ENCODE measurements at places on chromosomes 3 and 15.
A peak's percentile ranks its signal among the peaks of the same experiment; 100 is the strongest.

DNA sequence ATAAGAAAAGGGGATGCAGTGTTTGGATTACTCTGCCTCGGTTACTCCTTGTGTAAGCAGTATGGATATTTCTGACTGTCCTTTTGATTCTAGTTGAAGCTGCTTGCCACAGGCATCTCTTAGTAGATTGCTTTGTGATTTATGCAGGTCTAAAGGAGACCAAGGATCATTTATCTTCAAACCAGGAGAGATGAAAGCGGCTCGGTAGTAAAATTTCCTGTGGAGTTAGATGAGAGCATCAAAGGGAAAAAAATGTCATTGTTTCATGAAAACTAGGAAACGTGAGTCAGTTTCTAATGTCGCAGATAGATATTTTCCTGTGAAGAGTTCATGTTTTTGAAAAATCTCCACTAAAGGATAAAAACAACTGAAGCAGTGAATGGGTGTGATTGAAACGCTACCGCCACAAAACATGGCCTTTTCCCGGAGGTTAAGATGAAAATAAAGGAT lies 254.0 kb upstream of the TBL1XR1 start:
- DNase-seq, result no peak

DNA sequence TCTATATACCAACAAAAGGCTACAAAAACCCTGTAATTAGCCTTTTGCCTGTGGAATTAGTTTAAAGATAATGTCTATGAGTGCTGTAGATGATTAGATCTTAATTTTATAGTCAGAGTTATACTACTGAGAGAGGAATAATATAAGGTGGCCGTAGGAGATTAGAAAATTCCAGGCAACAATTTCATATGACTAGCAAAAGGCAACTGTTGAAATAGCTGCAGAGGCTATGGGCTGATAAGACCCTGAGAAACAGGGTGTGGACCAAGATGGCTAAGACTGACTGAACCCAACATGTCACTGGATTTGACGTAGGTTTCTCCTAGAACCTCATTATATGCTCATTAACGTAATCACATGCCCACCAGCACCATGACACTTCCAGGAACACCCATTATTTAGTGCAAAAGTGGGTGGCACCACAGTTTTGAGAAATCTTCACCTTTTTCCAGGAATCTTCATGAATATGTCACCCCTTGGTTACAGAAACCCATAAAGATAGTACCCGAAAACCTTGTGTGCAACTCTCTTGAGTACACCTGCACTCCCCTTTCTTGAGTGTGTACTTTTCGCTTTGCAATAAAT lies 29.1 kb upstream of the SCG3 start:
- DNase-seq, result no peak

DNA sequence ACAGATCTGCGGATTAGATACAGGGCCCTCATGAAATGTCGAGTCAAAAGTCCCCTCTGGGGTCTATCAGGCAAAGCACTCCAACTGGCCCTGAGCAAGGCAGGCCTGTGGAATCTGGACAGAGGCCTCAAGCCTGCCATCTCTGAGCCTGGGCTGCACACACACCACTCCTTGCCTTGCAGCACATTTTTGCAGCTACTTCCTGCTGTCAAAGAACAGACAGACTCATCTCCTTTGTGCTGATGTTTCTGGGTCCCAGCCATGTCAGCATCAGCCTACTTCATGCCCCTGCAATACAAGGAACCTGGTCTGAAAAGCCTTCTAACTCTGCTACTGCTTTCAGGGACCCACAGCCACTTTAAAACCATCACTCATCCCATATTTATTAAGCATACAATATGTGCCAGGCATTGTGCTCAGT lies 60.6 kb upstream of the IL12A start:
- no peak for DNase-seq

DNA sequence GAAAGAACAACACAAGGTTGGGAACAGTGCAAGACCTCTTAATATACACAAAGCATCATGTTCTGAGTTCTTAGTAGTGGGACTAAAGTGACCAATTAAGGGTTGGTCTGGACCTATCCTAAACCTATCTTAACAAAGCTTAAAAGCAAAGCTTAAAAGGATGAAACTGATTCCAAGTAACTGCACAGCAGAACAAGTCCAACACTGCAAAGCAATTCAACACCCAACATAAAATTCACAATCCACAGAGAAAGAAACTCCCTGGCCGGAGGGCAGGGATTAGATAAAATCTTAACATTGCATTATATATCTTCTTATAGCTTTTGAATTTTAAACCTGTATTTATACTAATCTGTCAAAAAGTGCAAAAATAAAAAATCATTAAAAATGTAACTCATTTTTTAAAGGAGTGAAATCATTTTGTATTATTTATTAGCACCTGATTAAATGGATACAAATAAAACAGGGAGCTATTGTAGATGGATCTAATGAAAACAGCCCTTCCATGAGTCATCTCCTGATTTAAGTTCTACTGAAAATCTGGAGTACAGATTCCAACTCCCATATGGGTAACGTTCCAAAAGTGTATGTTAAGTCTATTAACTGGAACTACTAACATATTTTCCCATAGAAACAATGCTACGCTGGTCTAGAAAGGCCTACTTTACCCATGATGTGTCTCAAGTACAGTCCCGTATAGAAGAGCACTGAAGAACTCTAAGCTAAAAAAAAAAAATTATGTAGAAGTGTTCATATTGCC lies 34.9 kb downstream of the PIK3R4 start:
- DNase-seq, result no peak

DNA sequence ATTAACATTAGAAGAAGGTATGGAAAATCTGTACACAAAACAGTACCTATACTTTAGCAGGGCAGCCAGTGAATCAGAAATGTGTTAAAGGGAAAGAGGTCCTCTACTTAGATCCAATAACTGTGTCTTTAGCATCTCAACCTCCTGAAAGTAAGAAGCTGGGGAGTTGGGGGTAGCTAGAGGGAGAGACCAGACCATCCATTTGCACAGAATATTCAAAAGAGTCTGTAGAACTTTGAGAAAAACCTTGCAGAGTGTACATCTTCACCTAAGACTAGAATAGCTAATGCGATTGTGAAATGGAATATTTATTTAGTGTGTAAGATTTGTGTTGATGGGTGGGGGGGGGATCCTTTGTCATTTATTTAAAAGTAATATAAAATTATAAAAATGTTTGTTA lies 124.8 kb downstream of the RBPMS2 start:
- no peak for DNase-seq

GRCh38 chr3:37183976-37184375 lies 9.6 kb upstream of the LRRFIP2 start:
- no peak for DNase-seq

- no peak for DNase-seq
Observed at GRCh38 chr15:96366526-96366877, 36.0 kb downstream of the NR2F2 start.

DNA sequence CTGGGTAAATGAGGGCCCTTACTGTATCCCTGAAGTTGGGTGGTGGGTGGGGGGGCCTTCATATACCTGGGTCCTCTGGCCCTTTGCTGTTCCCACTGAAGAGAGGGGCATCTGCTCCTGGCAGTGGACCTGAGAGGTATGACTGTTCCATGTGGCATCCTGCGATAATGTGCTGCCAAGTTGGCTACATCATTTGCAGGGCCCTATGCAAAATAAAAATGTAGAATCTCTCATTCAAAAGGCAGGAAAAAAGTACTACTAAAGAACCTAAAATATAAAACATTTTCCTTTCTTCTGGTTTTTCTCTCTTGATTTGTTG lies 49.2 kb upstream of the RYK start:
- no peak for DNase-seq

DNA sequence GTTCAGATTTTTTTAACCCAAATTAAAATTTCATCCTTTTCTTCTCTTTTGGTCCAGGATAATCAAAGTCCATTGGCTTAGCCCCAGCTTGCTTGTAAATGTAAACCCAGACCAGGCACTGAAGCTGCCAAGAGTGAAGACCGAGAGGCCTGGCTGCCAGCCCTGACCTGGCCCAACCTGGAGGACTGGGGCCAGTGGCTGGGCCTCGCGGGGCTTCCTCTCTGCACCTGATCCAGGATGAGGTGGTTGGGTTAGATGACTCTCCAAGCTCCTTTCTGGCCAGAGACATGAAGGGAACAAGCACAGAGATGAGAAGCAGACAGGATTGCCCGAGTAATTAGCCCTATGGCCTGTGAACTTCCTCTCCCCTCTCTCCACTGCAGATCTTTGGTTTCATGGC lies 50.6 kb downstream of the CMTM6 start:
- DNase-seq, result no peak

- no peak for DNase-seq
Observed at GRCh38 chr15:78933823-78934654, 10.8 kb downstream of the CTSH start.

DNA sequence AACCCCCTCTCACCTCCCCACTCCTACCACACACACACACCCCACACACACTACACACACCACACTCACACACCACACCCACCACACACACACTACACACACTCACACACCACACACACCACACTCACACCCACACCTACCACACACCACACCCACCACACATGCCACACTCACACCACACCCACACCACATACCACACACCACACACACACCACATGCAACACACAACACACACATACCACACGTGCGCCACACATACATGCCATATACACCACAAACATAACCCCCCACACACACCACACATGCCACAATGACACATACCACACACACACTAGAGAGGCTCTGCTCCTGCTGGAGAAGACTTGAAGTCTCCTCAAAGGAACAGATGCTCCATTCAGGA lies 5.9 kb upstream of the ITPKA start:
- no peak for DNase-seq

- DNase-seq, result no peak
Observed at GRCh38 chr3:55968331-55968730, 481.2 kb upstream of the WNT5A start.

GRCh38 chr15:25670025-25670554 lies 193.0 kb downstream of the ATP10A start:
- DNase-seq, result no peak

GRCh38 chr15:35170207-35170606 lies 85.1 kb upstream of the NANOGP8 start:
- DNase-seq, result no peak

DNA sequence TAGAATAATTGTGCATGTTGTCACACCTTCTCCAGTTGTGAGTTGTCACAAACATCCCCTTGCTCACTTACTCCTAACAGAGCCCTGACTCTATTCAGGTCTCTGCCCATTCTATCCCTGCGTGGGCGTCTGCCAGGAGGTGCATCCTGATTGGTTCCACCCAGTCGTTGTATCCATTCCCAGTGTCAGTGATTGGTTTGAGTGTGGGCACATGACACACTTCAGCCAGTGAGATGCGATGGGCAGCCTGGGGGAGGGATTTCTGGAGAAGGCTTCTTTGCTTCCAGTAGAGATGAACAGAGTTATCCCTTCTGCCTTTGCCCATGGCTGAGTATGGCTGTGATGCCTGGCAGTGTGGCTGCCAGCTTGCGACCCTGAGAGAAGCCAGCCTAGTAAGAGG lies 18.7 kb downstream of the PXYLP1 start:
- DNase-seq, result no peak

GRCh38 chr3:22216601-22217000 lies 465.6 kb upstream of the ZNF385D start:
- no peak for DNase-seq

DNA sequence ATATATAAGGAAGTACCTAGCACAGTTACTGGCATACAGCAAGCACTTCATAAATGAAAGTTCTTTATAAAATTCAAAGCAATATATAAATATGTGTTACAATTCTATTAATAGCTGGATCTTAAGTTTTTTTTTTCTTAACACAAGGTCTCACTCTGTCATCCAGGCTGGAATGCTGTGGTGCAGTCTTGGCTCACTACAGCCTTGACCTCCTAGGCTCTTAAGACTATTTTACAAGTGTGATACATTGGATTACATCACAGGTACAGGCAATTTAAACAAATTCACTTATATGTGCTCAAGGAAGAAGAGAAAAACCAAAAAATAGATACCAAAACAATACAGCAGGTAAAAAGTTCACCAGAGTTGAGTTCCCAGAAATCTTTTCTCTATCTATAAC lies 60.6 kb downstream of the ZNF280D start:
- DNase-seq, result no peak

- DNase-seq, result no peak
Observed at GRCh38 chr15:76942331-76942730, 10.8 kb downstream of the RCN2 start.

GRCh38 chr3:113150250-113150649 lies 61.1 kb upstream of the BOC start:
- DNase-seq, result no peak

GRCh38 chr3:29721789-29722188 lies 440.9 kb downstream of the RBMS3 start:
- DNase-seq, result no peak

GRCh38 chr3:8645712-8646111 lies 1.1 kb upstream of the SSUH2 start:
- no peak for DNase-seq

DNA sequence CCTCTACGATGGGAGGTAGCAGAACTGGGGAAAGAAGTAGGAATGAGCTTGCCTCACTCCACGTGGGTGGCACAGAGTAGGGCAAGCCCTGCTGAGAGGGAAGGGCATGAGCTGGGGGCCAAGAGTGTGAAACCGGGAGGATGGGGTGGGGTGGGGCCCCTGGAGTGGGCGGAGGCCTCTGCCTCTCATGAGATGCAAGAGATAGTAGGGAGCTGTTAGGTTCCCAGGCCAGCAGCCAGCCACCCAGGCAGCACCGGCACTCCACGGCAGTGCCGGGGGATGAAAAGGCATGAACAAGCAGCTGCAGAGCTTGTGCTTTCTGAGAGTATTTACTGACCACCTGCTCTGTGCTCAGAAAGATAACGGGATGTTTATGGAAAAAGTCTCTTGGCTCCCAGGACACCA lies 24.4 kb upstream of the PLA2G4E start:
- no peak for DNase-seq

- DNase-seq, result peak; percentile 78
Observed at GRCh38 chr3:66437341-66437929, 63.4 kb downstream of the LRIG1 start.

GRCh38 chr3:24062916-24063315 lies 117.8 kb downstream of the NR1D2 start:
- DNase-seq, result no peak

DNA sequence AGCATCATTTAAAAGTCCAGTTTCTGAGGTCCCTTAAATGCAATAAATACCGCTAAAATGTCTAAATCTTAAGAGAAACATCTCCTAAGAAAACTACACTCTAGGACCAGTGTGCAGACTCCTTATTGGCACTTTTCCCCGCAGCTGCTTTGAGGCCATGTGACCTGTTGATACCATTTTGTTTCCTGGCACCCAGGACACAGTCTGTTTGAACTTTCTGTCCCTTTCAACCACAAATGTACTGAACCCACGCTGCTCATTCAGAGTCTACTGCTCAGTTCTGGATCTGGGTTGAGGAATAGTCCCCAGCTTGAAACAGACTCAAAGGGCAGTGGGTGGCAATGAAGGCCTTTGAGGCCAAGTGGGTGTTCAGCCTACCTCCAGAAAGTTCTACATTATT lies 17.1 kb downstream of the LDHAL6B start:
- no peak for DNase-seq

DNA sequence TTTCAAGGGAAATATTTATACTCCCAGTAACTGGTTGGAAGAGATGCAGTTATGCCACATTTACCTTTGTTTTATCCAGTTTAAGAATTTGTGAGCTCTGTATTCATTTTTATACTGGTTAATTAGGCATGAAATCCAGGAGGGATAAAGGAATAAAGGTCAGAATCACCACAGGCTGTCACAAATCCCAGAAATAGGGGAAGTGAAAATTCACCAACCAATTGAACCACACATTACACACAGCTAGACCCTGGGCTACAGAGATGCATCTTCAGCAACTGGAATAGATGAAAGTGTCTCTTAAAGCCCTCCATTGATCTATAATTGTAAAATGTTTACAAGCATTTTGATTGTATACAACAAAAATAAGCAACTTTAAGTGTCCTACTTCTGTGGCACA lies 18.5 kb downstream of the SERPINI1 start:
- no peak for DNase-seq

GRCh38 chr3:87390353-87390752 lies 114.0 kb upstream of the POU1F1 start:
- no peak for DNase-seq
